Osteoblast (primary cell): ENCODE measurements at places on chromosomes 6 and 20. TPM values are rescaled to one million over a fixed set of nuclear protein-coding genes. Genes with fewer than 3 reads are reported as not detected.

DNA sequence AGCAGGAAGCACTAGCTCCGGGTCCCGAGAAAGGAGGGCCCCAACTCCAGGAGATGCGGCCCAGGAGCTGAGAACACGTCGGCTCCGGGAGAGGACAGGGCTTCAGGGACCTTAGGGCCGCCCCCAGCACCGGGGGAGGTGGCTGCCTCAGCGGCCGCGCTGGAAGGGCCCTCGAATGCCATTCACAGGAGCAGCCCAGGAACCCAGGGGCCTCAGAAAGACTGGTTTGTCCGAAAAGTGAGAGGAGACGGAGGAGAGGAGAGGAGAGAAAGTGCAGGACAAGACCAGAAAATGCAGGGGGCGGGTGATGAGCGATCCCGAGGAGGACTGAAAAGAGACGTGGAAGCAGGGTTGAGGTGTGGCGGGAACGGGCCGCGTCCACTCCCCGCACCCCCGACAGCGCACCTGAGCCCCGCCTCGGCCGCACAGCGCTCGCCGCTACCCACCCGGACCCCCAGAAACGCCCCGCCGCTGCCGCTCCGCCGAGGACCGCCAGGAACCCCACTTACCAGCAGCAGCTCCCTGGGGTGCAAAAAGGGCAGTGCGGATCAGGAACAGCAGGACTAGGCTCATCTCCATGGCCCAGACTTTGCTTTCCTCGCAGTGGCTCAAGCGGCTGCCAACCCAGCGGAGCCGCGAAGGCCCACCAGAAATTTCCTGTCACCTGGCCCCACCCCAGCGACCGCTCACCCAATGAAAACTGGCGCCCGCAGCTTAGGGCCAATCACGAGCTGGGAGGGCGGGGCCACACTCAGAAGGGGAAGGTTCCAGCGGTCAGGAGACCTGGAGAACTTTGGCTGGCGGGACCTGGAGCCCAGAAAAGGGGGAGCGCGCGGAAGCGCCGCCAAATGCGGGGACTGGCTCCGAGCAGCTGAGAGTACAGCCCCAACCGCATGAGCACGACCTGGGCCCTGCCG is 25.4 kb downstream of the HLA-F start:
- H3K27ac ChIP-seq: peak overlapping the region; percentile 28
- peak; percentile 99 for DNase-seq
- no peaks in the 10 kb centered on the region for H3K36me3 ChIP-seq
- no peaks in the 10 kb centered on the region for H3K27me3 ChIP-seq
- peaks cover 3% of the 10 kb centered on the region for H3K4me1 ChIP-seq
- H3K4me3 ChIP-seq: peak overlapping the region; percentile 89

DNA sequence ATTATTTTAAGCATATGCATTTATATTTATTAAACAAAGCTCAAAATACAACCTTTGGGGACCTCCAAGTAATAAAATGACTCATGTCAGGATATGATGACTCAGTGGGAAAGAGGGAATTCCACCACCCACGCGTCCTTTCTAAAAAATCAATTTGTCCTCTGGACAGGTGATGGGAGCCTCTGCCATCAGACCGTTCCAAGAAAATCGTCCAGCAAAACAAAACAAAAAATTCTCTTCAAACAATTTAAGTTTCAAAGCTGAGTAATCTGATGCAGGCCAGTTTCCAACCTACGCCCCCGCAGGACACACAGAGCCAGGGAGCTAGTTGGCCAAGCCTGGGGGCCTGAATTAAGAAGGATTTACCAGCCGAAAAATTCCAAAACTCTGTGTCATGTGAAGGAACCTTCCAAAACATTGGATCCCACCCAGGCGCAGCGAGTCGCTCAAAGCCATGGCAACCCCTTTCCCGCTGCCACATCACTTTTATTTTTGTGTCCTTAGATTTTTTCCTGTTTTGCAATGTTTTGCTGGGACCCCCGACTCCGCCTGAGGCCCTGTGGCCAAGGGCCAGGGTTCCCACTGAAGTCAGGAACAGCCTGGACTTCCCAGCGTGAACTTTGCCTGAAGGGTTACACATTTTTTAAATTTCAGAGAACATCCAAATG is 95.3 kb downstream of the NFATC2 start:
- peak; percentile 94 for DNase-seq
- H3K27ac ChIP-seq: peak overlapping the region; percentile 78
- H3K36me3 ChIP-seq: no peaks in the 10 kb centered on the region
- peak overlapping the region; percentile 46 for H3K4me3 ChIP-seq

GRCh38 chr6:168439794-168440450 is 1.1 kb upstream of the SMOC2 start:
- no peak overlapping the region for H3K4me3 ChIP-seq
- no peak overlapping the region for H3K27ac ChIP-seq
- H3K36me3 ChIP-seq: no peaks in the 10 kb centered on the region
- H3K27me3 ChIP-seq: peaks cover 8% of the 10 kb centered on the region

DNA sequence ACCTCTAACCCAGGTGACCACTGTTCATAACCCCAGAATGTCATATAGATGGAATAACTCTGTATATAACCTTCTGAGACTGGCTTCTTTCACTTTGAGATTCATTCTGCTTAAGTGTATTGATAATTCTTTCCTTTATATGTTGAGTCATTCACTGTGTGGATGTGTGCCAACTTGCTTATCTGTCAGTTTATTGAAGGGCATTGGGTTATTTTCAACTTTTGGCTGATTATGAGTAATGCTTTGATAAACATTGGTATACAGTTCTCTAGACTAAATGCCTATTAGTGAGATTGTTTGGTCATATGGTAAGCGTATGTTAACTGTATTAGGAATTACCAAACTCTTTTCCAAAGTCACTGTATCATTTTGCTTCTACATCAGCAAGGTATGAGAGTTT is 453.4 kb upstream of the SPTLC3 start:
- no peaks in the 10 kb centered on the region for H3K4me1 ChIP-seq
- H3K27me3 ChIP-seq: no peaks in the 10 kb centered on the region
- no peak overlapping the region for H3K27ac ChIP-seq
- no peak for DNase-seq

- no peak overlapping the region for H3K27ac ChIP-seq
- no peaks in the 10 kb centered on the region for H3K27me3 ChIP-seq
- no peaks in the 10 kb centered on the region for H3K36me3 ChIP-seq
- H3K4me3 ChIP-seq: no peak overlapping the region
- DNase-seq: no peak
Measured at GRCh38 chr6:15340775-15341174, 94.9 kb downstream of the JARID2 start.

DNA sequence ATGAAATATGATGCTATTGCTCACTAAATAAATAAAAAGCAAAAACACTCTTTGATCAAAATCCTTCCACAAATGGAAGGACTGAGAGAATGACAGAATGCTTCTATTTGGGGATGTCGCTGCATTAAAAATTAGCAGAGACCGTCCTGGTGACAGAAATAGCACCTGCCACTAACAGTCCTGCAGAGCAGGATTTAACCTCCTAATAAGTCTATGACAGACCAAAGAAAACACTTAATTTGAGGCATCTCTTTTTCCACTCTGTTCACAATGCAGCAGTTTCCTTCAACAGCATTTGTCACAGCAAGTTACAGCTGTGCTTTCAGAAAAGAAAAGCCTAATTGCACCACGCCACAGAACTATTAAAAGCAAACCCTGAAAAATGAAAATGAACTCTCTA is 140.6 kb upstream of the BEND6 start:
- no peak overlapping the region for H3K4me3 ChIP-seq
- no peaks in the 10 kb centered on the region for H3K36me3 ChIP-seq
- peak overlapping the region; percentile 5 for H3K27ac ChIP-seq
- DNase-seq: no peak
- H3K27me3 ChIP-seq: no peaks in the 10 kb centered on the region
- peaks cover 30% of the 10 kb centered on the region for H3K4me1 ChIP-seq

GRCh38 chr6:157937916-157938315 is 43.7 kb upstream of the SYNJ2 start:
- H3K27me3 ChIP-seq: no peaks in the 10 kb centered on the region
- H3K4me3 ChIP-seq: no peak overlapping the region
- H3K36me3 ChIP-seq: peaks cover 92% of the 10 kb centered on the region
- no peak overlapping the region for H3K27ac ChIP-seq

DNA sequence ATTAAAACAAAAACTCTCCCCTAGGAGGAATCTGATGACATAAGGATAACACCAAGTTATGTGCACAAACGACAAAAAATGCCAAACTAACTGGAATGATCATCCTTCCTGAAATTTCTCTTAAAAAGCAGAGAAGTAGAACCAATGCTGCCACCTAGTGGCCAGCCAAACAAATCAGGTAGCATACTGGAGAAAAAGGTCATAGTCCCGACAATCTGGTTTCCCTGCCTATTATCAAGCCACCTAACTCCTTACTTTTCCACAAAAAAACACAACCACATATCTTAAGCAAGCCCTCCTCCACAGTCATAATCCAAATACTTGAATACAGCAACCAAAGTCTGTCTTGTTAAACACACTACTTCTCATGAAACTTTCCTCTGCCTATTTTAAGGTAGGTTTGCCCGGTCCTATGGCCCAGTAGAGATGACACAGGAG is 5.3 kb downstream of the OARD1 start:
- DNase-seq: no peak
- no peaks in the 10 kb centered on the region for H3K27me3 ChIP-seq
- peaks cover 2% of the 10 kb centered on the region for H3K36me3 ChIP-seq
- peaks cover 5% of the 10 kb centered on the region for H3K4me1 ChIP-seq
- H3K4me3 ChIP-seq: no peak overlapping the region

- DNase-seq: no peak
- H3K27me3 ChIP-seq: no peaks in the 10 kb centered on the region
- peaks cover 13% of the 10 kb centered on the region for H3K4me1 ChIP-seq
- H3K27ac ChIP-seq: no peak overlapping the region
Measured at GRCh38 chr6:132052096-132052495, 100.9 kb upstream of the CCN2 start.

DNA sequence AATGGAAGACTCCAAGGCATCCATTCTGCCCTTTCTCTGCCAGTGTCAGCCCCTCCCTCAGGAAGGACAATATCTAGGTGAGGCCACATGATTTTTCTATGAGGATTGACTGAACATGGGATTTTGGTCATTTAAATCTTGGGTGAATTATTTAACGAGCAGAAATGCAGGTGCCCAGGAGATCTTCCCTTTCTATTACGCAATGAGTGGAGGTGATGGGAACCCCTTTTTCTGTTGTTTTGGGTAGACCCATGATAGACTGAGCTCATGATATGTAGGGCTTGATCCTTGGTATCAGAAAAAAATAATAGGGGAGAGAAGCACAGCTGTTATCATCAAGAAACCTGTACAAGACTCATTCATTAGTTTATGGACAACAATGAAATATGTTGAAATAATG is 112.6 kb upstream of the SPTLC3 start:
- H3K36me3 ChIP-seq: no peaks in the 10 kb centered on the region
- H3K4me3 ChIP-seq: no peak overlapping the region
- H3K4me1 ChIP-seq: no peaks in the 10 kb centered on the region
- DNase-seq: no peak

DNA sequence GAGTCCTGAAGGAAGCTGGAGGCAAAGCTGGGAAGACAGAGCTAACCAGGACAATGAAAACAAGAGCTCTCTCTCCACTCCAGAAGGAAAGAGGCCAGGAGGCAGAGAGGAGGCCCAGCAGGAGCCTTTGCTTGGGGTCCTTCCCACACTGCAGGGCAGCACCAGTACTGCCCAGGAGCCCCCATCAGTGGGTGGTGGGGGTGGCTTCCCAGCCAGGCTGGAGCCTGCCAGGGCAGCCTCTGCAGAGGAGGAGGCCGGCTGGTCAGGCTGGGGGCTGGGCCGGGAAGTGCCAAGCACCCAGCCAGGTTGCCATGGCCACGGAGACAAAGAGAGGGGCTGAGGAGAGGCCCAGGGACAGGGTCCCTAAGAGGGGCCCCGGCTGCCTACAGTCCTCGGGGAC is 33.4 kb downstream of the PREX1 start:
- H3K27me3 ChIP-seq: no peaks in the 10 kb centered on the region
- H3K4me1 ChIP-seq: peaks cover 19% of the 10 kb centered on the region
- no peaks in the 10 kb centered on the region for H3K36me3 ChIP-seq

- no peaks in the 10 kb centered on the region for H3K36me3 ChIP-seq
- no peak overlapping the region for H3K4me3 ChIP-seq
- peak overlapping the region; percentile 13 for H3K27ac ChIP-seq
- H3K4me1 ChIP-seq: peaks cover 17% of the 10 kb centered on the region
- no peak for DNase-seq
- H3K27me3 ChIP-seq: peaks cover 35% of the 10 kb centered on the region
Measured at GRCh38 chr6:52877786-52878185, 31.7 kb downstream of the GSTA3 start.

DNA sequence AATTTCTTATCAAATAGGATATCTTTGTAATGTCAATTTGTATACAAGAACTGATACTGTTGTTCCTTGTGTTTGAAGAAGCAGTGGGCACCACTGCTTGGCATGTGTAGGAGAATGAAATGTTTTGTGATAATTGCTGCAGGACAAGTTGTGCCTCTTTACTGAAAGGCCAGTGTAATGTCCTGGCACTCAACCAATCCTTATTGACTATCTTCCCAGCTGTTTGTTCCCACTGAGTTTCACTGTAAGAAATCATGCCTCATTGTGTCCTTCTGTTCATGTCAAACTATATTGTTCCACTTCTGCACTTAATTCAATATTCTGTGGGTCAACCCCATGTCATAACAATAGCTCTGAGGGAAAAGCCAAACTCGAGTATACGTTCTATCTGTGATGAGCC is 136.1 kb upstream of the FAM83B start:
- H3K27me3 ChIP-seq: no peaks in the 10 kb centered on the region
- no peaks in the 10 kb centered on the region for H3K4me1 ChIP-seq
- no peaks in the 10 kb centered on the region for H3K36me3 ChIP-seq
- H3K4me3 ChIP-seq: no peak overlapping the region

STMND1 gene
- not detected in 2 replicates for total RNA-seq

SLC17A1 gene
- not detected in 2 replicates for total RNA-seq
